Natural killer cell (primary cell): ENCODE measurements at places on chromosomes 4 and X. TPM values are rescaled to one million over a fixed set of nuclear protein-coding genes. Genes with fewer than 3 reads are reported as not detected.

ARAP2 gene
- total RNA-seq, result 199 TPM

MAGEC3 gene
- total RNA-seq, result not detected

TLL1 gene
- total RNA-seq, result not detected

MAB21L2 gene
- not detected for total RNA-seq

SLC7A11 gene
- not detected for total RNA-seq

IGFBP7 gene
- total RNA-seq, result 101 TPM

ADRA2C gene
- not detected for total RNA-seq

SYTL5 gene
- not detected for total RNA-seq

CNGA1 gene
- total RNA-seq, result not detected
